Glomerular endothelial cell (primary cell): ENCODE measurements at places on chromosomes 4 and X. TPM values are rescaled to one million over a fixed set of nuclear protein-coding genes. Genes with fewer than 3 reads are reported as not detected.

DNA sequence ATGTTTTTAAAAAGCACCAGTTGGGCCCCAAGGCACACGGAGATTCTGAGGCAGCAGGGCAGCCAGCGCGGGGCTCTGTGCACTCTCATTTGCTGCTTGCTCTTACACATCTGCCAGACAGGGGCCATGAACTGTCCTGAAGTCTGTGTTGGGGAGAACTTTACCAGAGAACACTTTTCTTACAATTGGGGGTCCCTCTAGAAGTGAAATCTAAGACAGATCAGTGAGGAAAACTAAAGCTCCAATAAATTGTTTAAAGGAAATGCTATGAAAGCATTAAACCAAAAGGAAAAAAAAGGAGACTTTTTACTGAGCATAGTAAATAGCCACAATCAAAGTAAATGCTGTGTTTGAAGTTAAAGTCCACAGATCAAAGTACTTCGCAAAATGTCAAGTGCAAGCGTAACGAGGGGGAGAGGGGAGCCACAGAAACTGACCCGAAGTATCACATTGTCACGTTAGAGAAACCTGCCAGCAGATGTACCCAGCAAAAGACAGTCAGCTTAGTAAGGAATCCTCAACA lies 37.8 kb downstream of the SORBS2 start:
- DNase-seq, result no peak

- DNase-seq, result no peak
These were observed 2.5 kb downstream of the UBA1 start for GRCh38 chrX:47196098-47196497.

- no peak for DNase-seq
These were observed 34.1 kb downstream of the NAT8L start for GRCh38 chr4:2093265-2093664.

DNA sequence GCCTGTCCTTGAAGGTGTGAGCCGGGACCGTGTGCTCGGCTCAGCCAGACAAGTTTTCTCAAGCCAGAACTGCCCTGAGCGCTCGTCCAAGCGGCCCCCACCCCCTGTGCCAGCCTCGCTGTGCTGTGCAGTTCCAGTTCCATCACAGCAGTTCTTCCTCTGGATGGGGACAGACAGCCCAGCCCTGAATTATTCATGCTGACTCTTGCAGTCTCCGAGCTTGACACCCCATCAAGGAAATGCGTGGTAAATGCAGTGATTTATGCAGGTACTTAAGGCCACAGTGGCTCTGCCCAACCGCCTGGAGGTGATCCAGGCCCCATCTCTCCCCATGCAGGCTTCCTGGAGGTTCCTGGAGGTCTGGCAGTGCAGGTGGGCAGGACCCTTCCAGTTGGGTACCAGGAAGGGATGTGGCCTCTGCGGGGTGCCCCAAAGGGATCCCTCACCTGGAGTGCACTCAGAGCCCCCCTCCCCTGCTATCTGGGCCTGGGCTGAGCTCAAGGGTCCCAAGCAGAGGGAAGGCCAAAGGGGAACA lies 44.8 kb upstream of the HMX1 start:
- no peak for DNase-seq

DNA sequence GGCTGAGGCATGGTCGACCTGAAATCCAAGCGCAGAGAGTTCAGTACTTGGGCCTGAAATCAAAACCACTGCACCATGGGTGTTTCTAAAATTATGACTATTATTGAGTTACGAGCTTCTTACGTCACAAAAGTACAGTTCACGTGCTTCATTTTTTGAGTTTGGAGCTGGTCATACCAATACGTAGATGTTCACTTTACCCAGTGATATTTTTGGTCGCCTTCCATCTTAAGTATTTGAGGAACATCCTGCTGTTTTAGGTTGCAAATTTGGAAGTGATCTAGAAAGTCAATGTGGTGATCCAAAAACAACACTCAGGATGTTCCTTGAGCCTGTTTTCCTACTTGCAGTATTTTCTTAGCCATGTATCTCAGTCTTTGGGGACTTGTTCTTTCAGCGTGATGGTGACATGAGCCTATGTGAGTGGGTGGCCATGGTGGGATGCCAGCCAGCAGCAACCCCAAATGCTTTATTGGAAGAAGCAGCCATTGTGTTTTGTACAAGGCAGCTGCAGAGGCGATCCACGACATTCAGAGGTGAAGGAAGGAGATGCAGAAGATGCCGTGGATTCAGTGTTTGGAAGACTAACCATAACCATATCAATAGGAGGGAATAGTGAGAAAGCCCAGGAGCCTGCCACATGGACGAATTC lies 28.7 kb downstream of the LDB2 start:
- no peak for DNase-seq

GRCh38 chr4:146478009-146478408 lies 43.7 kb downstream of the SLC10A7 start:
- DNase-seq, result no peak

- no peak for DNase-seq
These were observed 18.4 kb upstream of the MYOZ2 start for GRCh38 chr4:119116925-119117900.

GRCh38 chrX:140298960-140299825 lies 205.7 kb downstream of the SOX3 start:
- no peak for DNase-seq

DNA sequence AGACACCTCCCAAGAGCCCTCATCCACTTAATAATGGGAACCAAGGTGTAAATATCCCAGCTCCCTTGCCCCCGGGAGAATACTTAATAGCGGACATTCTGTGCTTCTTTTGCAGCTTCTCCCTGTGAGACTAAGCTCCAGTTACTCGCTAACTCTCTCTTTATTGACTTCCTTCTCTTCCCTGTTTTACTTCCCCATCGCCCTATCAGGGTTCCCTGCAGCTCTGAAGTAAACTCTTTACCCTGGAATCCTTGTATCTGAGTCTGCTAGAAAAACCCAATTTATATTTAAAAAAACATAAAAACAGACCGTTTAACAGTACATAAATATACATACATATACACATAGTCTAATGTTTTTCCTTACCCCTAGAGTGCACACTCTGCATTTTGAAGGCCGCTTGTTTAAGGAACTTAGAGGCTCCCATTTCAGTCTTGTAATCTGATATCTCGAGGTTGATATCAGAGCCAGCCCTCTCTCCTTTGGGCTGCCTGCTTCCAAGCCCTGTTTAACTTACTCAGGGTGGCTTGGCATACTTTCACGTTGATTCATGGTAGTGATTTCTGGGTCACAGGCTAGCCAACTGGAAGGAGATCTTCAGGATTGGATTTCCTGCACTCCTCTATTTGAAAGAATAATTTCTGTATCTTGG lies 177.4 kb upstream of the SCML1 start:
- DNase-seq, result no peak

GRCh38 chr4:20554134-20554533 lies 146.1 kb upstream of the PACRGL start:
- no peak for DNase-seq

- DNase-seq, result no peak
These were observed 9.3 kb upstream of the LIN54 start for GRCh38 chr4:83019794-83020494.

DNA sequence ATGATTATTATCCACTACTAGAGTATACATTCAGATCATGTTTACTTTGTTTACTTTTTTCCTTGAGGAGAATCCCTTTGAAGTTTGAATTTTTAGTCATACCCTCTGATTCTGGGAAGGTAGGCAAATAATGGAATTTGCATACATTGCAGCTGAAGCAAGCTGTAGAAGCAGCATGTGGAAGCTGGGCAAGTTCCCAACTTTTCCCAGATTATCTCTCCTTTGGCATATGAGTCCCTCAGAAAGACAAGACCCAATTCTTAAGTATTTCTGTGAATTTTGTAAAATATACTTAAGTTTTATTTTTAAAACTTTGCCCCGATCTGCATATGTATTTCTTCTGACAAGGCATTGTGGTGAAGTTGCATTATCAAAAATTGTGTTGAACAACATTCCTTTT lies 94.9 kb downstream of the CNKSR2 start:
- no peak for DNase-seq

DNA sequence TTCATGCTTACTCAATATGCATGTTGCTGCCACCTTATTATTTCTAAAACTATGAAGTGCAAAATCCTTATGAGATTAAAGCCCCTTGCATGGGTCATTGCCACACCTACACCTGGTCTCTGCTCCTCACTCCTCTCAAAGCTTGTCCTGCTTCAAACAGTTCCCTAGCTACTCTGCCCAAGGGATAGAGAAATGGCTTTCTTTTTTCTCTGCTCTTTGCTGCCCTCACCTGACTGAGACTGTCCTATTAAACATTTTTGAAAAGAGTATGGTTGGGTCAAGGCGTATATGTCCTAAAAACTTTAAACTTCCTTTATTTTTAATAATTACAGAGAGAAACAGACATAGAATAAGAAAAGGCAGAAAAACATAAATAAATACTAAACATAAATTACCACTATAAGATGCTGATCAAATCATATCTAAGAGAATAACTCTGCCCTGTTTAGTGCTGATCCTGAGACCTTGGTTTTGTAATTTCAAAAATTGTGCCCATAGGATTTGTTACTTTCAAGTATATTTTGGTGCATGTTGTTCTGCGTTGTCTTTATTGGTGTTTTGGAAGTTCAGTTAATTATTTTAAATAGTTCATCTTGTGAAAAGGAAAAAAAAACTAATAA lies 704.9 kb upstream of the PABPC4L start:
- no peak for DNase-seq

DNA sequence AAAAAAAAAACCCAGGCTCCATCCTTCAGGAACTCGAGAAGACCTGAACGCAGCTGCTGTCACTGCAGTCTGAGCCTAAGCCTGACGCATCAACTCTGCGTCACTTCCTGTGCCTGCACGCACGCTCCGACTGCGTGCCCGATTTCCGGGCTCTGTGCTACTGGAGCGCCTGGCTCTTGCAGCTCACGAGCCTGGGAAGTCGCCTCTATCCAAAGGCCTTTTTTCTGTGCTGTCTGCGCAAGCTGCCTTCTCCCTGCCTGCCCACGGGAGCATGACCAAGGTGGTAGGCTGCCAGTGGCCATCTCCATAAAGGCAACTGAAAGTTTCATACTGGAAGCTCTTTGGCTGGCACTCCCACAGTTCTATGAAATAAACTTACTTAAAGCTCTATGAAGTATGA lies 9.9 kb upstream of the GASK1B start:
- DNase-seq, result no peak

DNA sequence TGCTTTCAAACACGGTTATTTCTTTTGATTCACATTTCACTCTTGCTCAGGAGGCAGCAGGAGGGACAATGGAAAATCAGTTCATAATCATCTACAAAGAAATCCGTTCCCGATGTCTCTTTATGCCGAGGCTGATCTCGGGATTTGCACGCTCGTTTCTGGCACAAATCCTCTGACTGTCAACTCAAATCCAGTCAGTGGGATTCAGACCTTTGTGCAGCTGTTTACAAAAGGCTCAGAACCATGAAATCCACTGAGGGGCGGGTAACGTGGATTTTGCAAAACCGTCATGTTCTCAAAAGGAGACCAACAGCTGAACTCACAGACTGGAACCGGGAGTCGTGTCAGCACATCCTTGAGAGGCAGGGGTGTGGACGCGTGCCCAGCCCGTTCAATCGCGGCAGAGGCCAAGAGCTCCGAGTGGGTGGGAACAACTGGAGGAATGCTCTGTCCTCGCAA lies 46.4 kb downstream of the ACOX3 start:
- DNase-seq, result no peak

GRCh38 chr4:31445526-31445925 lies 725.4 kb downstream of the PCDH7 start:
- no peak for DNase-seq

- no peak for DNase-seq
These were observed 217.7 kb upstream of the HAND2 start for GRCh38 chr4:173747537-173748257.

DNA sequence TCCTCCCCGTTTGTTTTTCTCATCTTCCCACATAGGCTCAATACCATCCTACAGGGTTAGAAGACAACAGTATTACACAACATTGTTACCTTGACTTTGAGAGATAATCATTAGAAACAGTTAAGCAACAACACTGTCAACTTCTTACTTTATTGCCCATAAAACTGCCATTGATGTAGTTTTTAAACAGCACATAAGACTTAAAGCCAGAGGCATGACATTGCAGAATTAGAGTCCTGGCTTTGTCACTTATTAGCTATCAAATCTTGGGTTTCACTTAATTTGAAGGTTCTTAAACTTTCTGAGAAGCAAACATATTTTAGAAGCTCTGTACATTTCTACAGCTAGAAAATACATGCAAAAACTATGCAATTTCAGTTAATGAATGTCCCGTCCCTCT lies 41.8 kb downstream of the EIF4E start:
- no peak for DNase-seq

GRCh38 chr4:38710053-38710452 lies 46.1 kb downstream of the KLF3 start:
- DNase-seq, result no peak

DNA sequence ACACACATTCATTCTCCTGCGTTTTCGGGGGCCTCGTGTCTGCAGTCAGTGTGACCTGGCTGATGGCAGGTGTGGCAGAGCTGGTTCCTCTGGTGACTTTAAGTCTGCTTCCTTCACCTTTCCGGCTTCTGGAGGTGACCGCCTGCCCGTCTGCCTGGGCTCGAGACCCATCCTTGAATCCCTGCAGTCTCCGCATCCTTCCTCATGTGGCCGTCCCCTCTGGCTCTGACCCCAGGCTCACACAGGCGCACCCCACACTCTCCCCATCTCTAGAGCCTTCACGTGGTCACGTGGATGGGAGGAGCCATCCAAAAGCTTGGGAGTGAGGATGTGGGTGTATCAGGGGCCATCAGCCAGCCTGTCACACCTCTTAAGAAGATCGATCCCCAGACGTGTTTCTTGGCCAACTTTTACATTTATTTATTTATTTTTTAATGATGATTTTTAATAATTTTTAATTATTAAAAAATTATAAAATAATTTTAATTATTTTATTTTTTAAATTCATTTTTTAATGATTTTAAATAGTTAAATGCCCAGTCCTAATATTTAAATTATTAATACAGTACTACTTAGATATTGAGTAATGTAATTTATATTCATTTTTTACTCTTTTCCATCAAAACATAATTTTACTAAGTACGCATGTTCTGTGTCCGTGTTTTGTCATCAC lies 20.9 kb downstream of the RGS12 start:
- DNase-seq, result no peak

- no peak for DNase-seq
These were observed 114.1 kb upstream of the NWD2 start for GRCh38 chr4:37130465-37130864.

GRCh38 chrX:23822841-23823240 lies 39.9 kb downstream of the SAT1 start:
- no peak for DNase-seq

DNA sequence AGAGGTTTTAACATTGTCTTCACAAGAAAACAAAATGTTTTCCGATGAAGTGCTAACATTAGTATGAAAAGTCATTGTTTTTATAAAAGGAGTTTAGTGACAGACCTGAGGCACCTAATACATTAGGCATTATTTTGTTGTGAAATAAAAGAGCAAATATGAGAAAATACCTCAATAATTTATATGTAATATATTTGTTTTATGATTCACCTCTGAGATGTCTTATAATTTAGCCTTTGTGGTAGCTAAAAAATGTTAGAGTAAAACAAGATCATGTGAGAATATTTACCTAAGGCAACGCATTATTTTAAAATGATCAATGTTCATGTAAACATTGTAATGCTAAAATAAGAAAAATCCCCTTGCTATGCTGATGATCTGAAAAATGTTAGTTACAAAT lies 100.9 kb upstream of the WDFY3 start:
- no peak for DNase-seq

The ARAP2 gene
- total RNA-seq, result 0.58 and 1.4 TPM in 2 replicates

The INTU gene
- total RNA-seq, result 2.1 and 8.1 TPM in 2 replicates

The BEND2 gene
- not detected in 2 replicates for total RNA-seq

The PAGE5 gene
- not detected in 2 replicates for total RNA-seq

The PABPC1L2A gene
- not detected in 2 replicates for total RNA-seq

The CT45A2 gene
- not detected in 2 replicates for total RNA-seq

The TMEM144 gene
- 2.7 and 8.7 TPM in 2 replicates for total RNA-seq

The ZNF595 gene
- 3.5 and 10.4 TPM in 2 replicates for total RNA-seq

The SLC25A43 gene
- total RNA-seq, result 18.8 and 24.4 TPM in 2 replicates

The AMTN gene
- total RNA-seq, result not detected in 2 replicates

The RIBC1 gene
- 2.3 TPM in 1 of 2 replicates, not detected in the other for total RNA-seq
